Spinal cord (tissue), 10 donors: ENCODE measurements at places on chromosomes 5 and 9. TPM values are rescaled to one million over a fixed set of nuclear protein-coding genes. Genes with fewer than 3 reads are reported as not detected.

DNA sequence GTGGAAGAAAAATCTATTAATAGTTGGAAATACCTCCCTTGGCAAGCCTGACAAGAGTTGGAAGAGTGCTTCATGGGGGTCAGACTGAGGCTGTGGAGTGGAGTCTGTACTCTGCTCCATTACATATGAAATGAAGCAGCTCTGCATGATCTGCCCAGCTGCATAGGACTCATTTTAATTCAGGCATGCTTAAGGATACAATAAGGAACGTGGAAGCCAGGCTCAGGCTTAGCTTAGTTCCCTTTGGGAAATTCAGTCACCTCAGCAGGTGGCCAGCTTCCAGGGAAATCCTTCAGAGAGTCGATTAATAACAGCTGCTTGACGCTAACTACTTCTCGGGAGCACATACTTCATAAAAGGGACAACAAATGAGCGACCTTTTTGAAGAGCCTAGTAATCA is 1672.9 kb upstream of the WWC1 start:
- DNase-seq: no peak

DNA sequence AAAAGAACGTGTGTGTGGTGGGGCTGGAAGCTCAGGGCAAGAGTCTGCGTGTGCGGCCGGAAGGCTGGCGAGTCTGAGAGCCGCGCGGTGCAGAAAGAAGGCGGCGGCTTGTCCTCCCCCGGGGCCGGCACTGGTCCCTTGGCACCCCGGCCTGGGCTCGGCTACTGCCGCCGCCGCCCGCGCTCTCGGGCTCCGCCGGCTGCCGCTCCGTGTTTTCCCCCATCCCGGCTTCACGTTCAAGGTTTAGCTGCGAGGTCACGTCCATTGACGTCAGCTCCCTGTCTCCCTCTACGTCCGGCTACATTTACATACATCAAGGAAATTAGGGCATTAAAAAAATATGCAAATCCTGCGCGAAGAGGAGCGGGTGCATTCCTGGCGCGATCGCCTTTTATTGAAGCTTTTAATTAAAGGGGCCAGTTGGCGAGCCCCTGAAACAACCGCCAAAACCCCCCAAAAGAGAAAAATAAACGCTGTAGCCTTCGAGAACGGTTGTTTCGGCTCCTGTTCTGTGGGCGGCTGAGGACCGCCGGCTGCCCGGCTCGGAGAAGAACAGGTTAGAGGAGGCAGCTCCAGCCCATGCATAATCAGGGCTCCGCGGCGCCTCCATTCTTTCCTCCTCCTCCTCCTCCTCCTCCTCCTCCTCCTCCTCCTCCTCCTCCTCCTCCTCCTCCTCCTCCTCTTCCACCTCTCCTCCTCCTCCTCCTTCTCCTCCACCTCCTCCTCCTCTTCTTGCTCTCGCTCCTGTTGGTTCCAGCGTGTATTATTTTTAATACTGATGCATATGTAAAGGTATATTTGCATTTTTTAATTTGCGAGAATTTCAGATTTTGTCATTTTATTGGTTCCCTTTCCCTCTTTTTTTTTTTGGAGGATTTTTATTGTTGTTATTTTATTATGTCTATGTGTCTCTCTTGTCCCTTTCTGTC is 207.0 kb downstream of the MEF2C start:
- peak; percentile 95 for DNase-seq

DNA sequence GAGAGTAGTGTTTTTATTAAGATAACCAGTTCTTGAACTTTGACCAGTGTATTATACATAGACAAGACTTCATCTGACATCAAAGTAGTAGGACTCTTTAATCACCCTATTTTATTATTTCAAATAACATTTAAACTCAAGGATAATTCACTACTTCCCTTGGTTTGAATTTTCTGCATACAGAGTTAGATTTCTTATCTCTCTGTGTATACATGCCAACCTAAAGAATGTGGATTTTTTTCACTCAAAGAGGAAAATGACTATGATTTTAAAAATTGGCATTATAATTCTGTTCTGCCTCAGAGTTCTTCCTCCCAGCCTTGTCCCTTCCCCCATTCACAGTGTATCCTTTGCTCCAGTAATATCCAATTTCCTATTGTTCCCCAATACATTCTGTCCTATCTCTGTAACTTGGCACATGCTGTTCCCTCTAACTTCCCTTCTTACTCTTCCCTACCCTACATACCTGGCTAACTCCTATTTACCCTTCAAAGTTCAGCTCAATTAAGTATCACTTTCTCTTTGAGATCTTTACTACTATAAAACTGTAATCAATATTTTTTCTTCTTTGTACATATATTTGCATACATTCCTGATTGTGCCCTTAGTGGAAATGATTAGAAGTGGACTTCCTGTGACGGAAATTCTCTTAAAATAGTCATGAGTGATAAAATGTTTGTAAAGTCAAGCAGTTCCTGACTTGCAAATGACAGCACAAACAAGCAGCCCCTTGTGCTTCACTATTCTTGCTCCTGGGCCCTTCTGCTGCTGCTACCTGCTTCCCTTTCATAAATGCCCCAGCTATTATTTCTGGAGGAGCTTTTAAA is 38.1 kb upstream of the DENND4C start:
- DNase-seq: no peak

DNA sequence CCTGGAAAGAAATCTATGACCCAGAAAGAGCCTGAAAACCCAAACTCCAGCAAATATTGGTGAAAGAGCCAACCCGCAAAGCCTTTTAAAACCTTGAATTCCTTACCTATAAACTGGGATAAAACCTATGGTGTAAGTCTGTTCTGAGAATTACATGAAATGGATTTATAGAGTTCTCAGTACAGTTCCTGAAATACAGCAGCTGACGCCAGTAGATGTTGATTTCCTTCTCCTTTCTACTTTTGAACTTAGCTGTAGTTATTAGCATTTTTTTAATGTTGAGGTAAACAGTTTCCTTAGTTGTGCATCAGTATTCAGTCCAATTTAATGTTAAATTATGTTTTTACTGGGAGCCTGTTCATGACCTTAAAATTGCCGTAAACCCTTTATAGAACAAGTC is 3.7 kb downstream of the SPIN1 start:
- no peak for DNase-seq

GRCh38 chr9:137476856-137477255 is 17.7 kb upstream of the NSMF start:
- DNase-seq: no peak

GRCh38 chr5:116035123-116035522 is 2.9 kb downstream of the ARL14EPL start:
- no peak for DNase-seq

DNA sequence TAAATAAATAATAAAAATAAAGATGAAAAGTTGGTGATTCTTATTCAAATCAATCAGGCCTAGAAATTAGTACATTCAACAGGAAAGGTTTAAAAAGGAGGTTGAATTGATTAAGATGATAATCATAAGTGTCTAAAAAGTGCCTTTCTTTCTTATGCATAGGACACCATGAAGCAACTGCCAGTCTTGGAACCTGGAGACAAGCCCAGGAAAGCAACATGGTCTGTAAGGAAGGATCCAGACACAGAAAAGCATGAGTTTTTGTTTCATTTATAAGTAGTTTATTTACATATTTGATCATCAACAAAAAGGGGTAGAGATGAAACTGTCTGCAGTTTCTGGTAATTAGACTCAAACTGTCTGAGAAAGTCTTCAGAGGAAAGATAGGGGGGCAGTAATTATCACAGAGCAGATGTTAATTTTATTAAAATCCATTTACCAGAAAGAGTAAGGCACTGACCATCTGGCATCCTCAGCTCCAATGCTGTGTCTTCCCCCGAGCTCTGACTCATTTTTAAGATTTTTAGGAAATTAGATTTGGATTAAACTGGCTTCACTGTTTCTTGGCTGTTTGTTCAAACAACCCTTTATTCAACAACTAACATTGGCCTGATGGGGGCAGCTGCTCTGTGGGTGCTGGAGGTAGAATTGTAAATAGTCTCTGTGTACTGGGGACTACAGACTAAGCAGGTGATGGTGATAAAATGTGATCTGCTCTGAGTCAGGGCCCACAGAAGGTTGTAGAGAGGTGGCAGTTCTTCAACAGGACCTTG is 2.7 kb downstream of the RABEPK start:
- no peak for DNase-seq

GRCh38 chr5:96177303-96177869 is 215.7 kb upstream of the ELL2 start:
- no peak for DNase-seq

DNA sequence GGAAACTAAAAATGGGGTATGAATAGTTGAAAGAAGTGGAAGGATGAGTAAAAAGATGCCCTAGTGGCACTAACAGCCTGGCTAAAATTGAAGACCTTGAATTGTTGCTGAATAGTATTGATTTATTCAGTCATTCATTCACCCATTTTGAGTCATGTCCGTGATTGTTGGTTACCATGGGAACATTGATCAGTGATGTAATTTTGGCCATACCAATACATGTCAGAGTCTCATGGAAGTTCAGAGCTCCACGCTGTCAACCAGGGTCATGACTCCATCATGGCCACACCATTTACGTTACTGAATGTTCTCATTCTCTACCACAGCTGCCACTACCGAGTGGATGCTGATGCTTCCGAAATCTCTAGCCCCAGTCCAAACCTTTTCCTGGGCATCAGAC is 62.5 kb upstream of the FOXE1 start:
- no peak for DNase-seq

DNA sequence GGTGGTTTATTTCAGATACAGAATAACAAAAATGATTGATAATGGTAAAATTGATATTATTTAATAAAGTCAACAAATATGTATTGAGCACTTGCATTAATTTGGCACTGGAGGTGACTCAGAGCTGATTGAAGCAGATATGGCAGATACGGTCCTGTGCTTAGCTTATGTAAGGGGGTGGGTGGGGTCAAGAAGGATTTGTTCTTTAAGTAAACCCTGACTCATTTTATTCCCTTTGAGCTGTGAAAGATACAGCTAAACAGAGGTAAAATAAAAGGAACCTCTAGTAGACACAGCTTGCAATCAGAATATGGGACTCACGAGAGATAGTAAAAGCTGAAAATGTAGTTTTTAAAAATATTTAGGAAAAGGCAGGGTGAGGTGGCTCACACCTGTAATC is 201.3 kb upstream of the CLINT1 start:
- DNase-seq: no peak

- DNase-seq: peak; percentile 13
Measured at GRCh38 chr5:131379723-131380122, 115.9 kb downstream of the CDC42SE2 start.

The SOHLH1 gene
- total RNA-seq: 0.99 TPM

The ADAMTS19 gene
- total RNA-seq: 2.9 TPM

The ENG gene
- total RNA-seq: 14.5 TPM

The BTNL3 gene
- not detected for total RNA-seq

The TEX48 gene
- not detected for total RNA-seq

The TXNDC8 gene
- total RNA-seq: not detected
